ENCODE measurements at places on chromosomes 7 and 10. TPM values are rescaled to one million over a fixed set of nuclear protein-coding genes. Genes with fewer than 3 reads are reported as not detected.
A peak's percentile ranks its signal among the peaks of the same experiment; 100 is the strongest.

The HGF gene
- total RNA-seq = 16.6 TPM

The SEC61A2 gene
- 3.8 TPM for total RNA-seq

The CPN1 gene
- total RNA-seq = not detected

The OIT3 gene
- total RNA-seq = not detected

The A1CF gene
- total RNA-seq = not detected

The PAX4 gene
- not detected for total RNA-seq

The UPF2 gene
- 35.7 TPM for total RNA-seq

The CALCR gene
- total RNA-seq = 0.15 TPM

The IL2RA gene
- 0.28 TPM for total RNA-seq

DNA sequence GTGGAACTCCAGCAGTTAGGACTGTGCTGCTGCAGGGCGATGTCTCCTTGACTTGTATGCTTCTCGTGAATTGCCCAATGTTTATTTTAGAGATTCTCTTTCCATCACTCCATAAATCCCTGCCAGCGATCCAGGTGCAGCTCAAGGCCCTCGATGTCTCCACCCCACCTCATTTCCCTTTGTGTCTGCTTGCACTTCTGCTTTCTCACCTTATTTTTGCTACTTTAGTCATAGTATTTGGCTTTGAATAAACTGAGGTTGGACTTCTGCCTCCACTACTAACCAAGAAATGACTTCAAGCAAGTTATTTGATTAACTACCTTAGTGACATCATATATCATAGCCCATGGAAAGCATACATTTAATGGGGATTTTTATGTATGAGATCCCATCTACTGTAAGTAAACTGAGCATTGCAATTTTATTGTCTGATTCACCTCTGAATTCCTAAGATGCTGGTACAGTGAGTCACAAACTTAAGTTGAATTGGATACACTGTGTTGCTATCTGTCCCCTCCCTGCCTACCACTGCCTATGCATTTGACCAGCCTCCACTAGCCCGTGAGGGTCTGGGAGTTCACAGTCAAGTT lies 255.8 kb downstream of the ABCA13 start:
- DNase-seq = no peak

DNA sequence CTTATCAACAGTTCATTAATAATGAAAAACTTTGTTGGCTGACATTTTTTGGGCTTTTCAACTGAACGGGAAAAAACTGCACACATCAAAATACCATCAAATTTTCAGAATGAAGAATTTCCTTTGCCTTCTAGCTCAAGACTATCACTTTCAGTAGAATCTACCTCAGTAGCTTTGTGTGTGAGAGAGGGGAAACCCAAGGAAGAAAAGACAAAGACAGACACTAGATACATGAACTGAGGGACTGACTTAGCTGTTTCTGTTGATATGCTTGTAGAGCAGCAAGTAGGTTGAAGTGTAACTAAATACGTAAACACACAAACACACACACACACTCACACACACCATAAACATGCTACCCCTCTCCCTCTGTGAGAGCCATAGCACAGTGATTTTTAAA lies 257.1 kb downstream of the CDK14 start:
- no peak for DNase-seq

DNA sequence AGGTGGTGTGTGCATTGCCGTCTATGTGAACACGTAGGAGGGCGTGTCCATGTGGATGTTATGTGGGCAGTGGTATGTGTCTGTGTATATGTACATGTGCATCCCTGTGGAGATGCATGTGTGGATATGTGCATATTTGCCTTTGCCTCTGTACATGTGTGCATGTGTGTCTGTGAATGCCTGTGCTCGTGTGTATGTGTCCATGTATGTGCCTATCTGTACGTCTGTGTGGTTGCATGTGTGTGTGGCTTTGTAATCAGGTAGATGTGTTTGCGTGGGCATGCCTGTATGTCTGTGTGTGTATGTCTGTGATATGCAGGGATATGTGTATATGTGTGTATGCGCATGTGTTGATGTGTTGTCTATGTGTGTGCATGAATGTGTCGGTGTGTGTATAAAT lies 19.7 kb downstream of the ADCY1 start:
- no peak for DNase-seq

- DNase-seq = no peak
Observed at GRCh38 chr10:23324351-23324750, 20.2 kb downstream of the C10orf67 start.

DNA sequence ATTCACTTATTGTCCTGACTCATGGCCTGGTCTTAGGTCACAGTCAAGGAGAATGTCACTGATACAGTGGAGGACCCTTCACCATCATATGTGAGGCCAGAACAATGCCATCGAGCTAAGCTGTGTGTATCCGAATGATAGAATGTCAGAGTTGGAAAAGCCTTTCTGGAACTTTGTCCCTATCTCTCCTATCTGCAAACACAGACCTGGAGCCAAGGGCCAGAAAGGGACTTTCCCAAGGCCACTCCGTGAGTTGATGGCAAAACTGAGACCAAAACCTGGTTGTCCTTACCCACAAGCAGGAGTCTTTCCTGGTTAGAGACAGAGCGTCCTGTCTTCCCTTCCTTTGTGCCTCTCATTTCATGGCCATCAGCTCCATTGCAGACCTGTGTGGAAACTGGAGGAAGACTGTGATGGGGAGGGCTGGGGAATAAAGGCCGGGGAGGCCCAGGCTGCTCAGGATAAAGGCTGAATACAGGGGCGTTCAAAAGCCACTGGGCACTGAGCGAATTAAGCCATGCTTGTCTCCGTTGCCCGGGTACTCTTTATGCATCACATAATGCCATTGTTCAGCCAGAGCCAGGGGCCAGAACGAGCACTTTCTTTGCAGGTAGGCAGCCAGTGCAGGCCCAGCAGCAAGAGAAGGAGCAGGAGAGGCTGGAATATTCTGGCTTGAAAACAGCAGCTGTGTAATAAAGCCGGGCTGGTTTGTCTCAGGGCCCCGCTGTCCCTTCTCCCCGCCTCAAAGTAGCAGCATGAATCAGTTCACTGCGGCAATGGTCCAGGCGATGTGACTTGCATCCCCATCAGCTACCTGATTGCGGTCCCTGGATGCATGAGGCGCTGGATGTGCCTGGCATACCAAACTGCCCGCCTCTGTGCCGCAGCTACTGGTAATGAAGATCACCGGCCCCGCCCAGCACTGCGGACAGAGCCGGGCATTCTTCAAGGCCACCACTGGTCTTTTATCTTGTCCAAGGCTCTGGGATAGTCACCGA lies 143.0 kb downstream of the RPS24 start:
- DNase-seq = no peak

DNA sequence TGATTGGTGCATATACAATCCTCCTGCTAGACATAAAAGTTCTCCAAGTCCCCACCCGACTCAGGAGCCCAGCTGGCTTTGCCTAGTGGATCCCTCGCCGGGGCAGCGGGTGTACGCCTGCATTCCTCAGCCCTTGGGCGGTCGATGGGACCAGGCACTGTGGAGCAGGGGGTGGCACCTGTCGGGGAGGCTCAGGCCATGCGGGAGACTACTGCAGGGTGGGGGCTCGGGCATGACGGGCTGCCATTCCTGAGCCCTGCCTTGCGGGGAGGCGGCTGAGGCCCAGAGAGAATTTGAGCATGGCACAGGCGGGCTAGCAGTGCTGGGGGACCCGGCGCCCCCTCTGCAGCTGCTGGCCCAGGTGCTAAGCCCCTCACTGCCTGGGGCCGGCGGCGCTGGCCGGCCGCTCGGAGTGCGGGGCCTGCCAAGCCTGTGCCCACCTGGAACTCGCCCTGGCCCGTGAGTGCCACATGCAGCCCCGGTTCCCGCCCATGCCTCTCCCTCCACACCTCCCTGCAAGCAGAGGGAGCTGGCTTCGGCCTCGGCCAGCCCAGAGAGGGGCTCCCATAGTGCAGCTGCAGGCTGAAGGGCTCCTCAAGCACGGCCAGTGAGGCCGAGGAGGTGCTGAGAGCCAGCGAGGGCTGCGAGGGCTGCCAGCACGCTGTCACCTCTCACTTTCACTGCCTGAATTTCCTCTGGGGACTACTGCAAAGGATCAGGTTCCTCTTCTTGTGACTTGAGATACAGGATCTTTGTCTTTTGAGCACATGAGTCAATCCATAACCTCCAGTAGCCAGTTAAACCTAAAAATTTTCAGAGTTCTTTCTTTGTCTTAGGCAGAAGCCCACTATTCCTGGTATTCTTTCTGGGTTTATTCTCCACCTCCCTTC lies 25.1 kb upstream of the ELOVL3 start:
- DNase-seq = no peak

GRCh38 chr10:110208614-110209453 lies 1.4 kb downstream of the MXI1 start:
- DNase-seq = no peak

DNA sequence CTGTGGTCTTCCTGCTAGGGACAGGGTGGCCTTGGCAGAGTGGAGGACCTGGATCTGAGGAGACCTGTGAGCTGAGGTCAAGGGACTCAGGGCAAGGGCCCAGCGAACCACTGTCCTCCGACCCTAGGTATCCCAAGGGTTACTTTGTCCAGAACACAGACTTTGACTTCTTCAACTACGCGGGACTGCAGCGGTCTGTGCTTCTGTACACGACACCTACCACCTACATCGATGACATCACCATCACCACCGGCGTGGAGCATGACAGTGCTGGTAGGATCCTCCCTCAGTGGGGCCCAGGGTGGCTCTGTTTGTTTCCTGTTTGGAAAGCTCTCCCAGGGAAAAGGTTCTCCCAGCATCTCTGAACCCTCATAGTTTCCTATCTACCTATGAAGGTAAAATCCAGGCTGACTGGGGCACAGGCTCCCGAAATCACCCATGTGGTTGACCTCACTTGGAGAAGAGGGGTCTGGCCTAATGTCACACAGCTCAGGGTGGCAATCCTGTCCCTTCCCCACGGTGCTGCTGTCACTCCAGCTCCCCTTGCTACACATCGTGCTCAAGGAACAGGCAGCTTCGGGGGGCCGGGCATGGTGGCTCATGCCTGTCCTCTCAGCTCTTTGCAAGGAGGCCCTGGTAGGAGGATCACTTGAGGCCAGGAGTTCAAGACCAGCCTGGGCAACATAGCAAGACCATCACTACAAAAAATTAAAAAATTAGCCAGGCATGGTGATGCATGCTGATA lies 57.6 kb downstream of the ZNF727 start:
- no peak for DNase-seq

- DNase-seq = peak; percentile 52
Observed at GRCh38 chr10:28722065-28722803, 44.9 kb downstream of the BAMBI start.

- no peak for DNase-seq
Observed at GRCh38 chr7:116948934-116949333, 4.4 kb upstream of the ST7 start.

- DNase-seq = no peak
Observed at GRCh38 chr7:17415955-17416354, 117.5 kb downstream of the AHR start.

- no peak for DNase-seq
Observed at GRCh38 chr10:56360583-56360966, 484 bp downstream of the ZWINT start.

DNA sequence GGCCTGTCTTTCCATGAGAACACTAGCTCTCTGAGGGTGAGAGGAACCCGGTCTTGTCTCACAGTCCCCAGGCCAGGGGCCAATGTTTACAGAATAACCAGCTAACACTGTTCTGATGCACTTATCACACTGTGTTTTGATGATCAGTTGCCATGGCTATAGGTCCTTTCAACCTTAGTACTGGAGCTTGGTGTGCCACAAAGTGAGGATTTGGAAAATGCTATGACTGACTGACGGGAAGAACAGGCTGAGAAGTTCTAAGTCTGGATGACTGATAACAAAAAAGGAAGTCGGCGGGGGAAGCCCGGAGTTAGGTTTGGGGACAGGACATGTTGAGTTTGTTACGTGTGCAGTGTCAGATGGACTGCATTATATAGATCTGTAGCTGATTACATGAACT lies 141.8 kb downstream of the CTTNBP2 start:
- DNase-seq = no peak

GRCh38 chr10:130547368-130547767 lies 411.2 kb downstream of the GLRX3 start:
- no peak for DNase-seq

DNA sequence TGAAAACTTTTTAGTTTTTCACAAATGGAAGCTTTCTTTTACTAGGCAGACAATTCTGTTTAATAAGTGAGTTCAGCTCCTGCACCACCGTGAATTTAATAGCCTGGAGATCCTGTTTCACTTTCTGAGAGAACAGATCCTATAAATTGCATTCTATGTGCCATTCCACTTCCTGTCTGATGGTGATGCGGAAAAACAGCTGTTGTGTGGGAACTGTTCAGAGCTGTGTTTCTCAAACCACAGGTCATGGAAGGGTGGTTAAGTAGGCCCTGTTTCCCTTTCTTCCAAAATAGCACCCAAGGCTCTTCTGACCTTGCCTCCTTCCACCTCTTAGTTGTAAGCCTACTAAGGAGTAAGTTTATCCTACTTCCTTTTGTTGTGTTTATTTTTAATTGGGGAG lies 97.2 kb upstream of the DKK1 start:
- no peak for DNase-seq

GRCh38 chr7:78562191-78562590 lies 763.6 kb downstream of the PHTF2 start:
- no peak for DNase-seq

GRCh38 chr7:129667551-129667950 lies 56.0 kb downstream of the NRF1 start:
- no peak for DNase-seq

DNA sequence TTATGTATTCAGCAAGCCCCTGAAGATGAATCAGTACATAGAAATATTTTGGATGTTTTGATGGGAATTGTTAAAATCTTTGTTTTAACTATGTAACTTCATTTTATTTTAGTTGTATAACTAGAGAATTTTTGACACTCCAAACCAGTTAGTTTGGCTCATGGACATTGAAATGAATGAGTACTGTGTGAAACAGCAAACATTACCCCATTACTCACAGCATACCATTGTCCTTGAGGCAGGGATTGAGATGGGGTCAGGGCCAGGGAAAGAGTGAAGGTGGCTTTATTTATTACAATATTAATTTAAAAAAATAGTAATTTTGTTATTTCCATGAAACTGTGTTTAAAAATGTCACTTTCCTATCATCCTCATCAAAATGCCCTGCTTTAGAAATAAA lies 4.8 kb upstream of the BMPER start:
- no peak for DNase-seq

GRCh38 chr10:71860243-71861029 lies 9.4 kb upstream of the PSAP start:
- DNase-seq = peak; percentile 93

Measured in uterus (tissue), 4 donors.